ENCODE measurements at places on chromosomes 12 and 14. TPM values are rescaled to one million over a fixed set of nuclear protein-coding genes. Genes with fewer than 3 reads are reported as not detected.

GRCh38 chr12:57613427-57614109, 2.3 kb downstream of the ARHGEF25 start:
- H3K27ac ChIP-seq, result no peak overlapping the region
- H3K27me3 ChIP-seq, result peaks cover 10% of the 10 kb centered on the region
- no peaks in the 10 kb centered on the region for H3K36me3 ChIP-seq
- DNase-seq, result no peak
- H3K4me3 ChIP-seq, result no peak overlapping the region

The GYS2 gene
- total RNA-seq, result 0.23 TPM

The TMCC3 gene
- 2.8 TPM for total RNA-seq

GRCh38 chr14:34164162-34164864, 213.4 kb upstream of the EGLN3 start:
- no peak overlapping the region for H3K27ac ChIP-seq
- H3K4me3 ChIP-seq, result no peak overlapping the region
- H3K27me3 ChIP-seq, result peaks cover 2% of the 10 kb centered on the region
- no peak for DNase-seq

The SCNN1A gene
- 1.7 TPM for total RNA-seq

DNA sequence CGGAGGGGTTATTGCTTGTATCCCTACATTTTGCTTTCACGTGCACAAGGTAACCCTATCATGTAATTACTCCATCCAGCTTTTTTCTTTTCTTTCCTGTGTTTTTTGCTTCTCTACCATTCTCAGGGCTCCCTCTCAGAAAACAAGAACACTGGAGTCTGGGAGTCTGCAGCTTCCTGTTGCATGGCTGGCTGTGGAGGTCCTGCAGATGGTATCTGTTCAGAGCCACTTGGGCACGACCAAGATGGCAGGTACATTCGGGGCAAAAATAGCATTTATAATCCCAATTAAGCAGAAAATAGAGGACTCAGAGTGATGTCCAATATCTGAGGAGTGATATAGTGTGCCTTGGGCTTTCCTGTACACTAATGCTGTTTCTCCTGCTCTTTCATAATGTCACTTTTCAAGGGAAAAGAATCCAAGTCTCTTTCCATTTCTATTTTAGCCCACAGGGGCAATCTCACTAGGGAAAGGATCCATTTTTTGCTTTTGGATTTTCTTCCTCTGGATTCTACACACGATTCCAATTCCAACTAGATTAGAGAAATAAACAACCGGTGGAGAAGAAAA, 3.2 kb upstream of the NUMB start:
- no peak overlapping the region for H3K27ac ChIP-seq
- no peak for DNase-seq
- no peak overlapping the region for H3K4me3 ChIP-seq
- H3K4me1 ChIP-seq, result peaks cover 15% of the 10 kb centered on the region

DNA sequence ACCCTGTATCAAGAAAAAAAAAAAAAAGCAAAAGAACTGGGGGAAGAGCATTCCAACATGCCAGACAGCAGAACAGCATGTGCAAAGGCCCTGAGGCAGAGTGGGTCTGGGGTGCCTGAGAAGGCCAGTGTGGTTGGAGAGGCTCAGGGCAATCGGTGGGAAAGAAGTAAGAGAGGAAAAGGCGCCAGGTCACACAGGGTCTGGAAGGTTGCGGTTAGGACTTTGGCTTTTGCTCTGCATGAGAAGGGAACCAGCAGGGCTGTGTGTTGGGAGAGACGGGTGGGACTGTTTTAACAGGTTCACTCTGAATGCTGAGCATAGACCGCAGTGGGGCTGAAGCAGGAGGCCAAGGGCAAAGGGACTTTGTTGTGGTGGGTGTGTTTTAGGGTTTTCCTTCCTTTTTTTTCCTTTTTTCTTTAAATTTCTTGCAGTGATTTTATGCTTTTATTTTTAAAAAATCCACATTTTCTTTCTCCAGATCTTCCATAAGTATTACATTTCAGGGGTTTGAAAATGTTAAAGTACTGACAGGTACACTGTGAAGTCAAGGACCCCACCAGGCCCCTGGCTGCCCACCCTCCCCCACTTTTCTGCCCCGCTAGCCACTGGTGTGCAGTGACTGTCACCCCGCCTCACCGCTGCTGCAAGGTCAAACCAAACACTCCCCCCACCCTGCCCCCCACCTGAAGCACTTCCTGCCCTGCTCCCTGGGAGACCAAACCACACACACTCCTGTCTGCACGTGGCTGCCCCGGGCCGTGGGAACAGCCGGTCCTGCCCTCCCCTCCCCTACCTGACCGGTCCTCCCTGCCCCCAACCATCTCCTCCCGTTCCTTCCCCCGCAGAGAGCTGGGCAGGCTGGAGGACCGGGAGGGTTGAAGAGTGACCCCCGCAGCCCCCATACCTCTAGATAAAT, 30.0 kb downstream of the DTX1 start:
- H3K4me3 ChIP-seq, result peak overlapping the region; percentile 33
- H3K36me3 ChIP-seq, result peaks cover 3% of the 10 kb centered on the region
- peaks cover 43% of the 10 kb centered on the region for H3K4me1 ChIP-seq
- H3K27me3 ChIP-seq, result no peaks in the 10 kb centered on the region

The VAMP1 gene
- total RNA-seq, result 92.2 TPM

DNA sequence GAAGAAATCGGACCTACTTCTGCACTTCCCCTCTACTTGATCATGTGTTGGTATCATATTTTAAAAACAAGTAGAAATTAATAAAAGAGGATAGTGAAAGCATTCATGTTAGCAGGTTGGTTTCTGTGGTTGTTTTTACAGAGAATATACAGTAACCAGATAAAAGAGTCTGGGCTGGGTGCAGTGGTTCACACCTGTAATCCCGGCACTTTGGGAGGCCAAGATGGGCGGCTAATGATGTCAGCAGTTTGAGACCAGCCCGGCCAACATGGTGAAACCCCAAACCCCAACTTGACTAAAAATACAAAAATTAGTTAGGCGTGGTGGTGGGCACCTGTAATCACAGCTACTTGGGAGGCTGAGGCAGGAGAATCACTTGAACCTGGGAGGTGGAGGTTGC, 55.9 kb downstream of the LRP6 start:
- peak; percentile 8 for DNase-seq
- H3K27ac ChIP-seq, result no peak overlapping the region
- no peaks in the 10 kb centered on the region for H3K27me3 ChIP-seq

The PAPOLA gene
- total RNA-seq, result 207 TPM

DNA sequence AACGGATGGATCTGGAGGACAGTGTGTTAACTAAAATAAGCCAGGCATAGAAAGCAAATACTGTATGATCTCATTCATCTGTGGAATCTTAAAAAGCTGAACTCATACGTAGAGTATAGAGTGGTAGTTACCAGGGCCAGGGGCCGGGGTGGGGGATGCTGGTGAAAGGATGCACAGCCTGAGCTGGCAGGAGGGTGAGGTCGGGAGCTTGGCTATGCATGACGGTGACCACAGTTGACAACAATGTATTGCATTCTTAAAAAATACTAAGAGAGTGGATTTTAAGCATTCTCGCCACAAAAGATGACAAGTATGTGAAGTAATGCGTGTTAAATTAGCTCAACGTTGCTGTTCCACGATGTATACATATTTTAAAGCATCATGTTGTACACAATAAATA, 351.3 kb downstream of the TMEM121 start:
- H3K36me3 ChIP-seq, result no peaks in the 10 kb centered on the region
- no peak overlapping the region for H3K4me3 ChIP-seq
- DNase-seq, result no peak
- no peak overlapping the region for H3K27ac ChIP-seq

DNA sequence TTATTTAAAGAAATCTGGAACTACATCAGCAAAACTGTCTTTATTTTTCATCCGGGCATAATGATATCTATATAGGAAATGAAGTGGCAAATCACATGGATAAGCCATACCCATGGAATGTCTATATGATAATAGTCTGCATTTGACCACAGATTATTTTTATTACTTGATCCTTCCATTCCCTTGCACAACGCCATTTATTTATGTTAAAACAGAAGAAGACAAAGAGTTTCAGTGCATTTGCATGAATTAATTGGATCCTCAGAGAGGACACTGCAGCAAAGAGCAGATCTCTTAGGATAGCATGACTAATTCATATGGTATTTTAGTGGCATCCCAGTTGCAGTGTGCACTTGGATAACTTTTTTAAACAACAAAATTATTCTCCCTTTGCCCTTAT, 345.0 kb downstream of the CCDC91 start:
- DNase-seq, result no peak
- no peak overlapping the region for H3K27ac ChIP-seq
- H3K27me3 ChIP-seq, result no peaks in the 10 kb centered on the region
- no peak overlapping the region for H3K4me3 ChIP-seq

- H3K27me3 ChIP-seq, result no peaks in the 10 kb centered on the region
- no peak for DNase-seq
- no peaks in the 10 kb centered on the region for H3K36me3 ChIP-seq
Measured at GRCh38 chr12:45223868-45224267, 8.0 kb downstream of the ANO6 start.

GRCh38 chr12:58932806-58933681, 12.7 kb upstream of the LRIG3 start:
- no peaks in the 10 kb centered on the region for H3K36me3 ChIP-seq
- H3K27ac ChIP-seq, result no peak overlapping the region
- no peak for DNase-seq
- no peaks in the 10 kb centered on the region for H3K27me3 ChIP-seq
- H3K4me1 ChIP-seq, result no peaks in the 10 kb centered on the region
- H3K4me3 ChIP-seq, result no peak overlapping the region

The KCNC2 gene
- not detected for total RNA-seq

DNA sequence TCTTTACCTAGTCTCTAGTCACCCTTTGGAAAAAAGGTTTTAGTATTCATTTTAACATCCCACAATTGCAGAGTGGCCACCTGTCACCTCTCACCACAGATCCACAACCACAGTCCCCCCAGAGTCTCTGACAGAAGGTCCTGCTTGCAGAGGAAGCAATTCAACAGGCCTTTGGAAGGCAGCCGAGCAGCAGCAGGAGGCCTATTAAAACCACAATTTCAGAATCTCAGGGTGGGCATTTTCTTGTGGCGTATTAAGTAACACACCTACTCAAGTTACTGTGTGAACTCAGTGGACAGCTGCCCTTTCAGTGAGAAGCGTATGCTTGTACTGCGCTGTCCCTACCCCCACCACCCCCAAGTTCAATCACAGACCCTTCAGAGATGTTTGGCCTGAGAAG, 234.0 kb upstream of the HMGA2 start:
- H3K4me3 ChIP-seq, result no peak overlapping the region
- H3K27ac ChIP-seq, result no peak overlapping the region
- H3K27me3 ChIP-seq, result no peaks in the 10 kb centered on the region
- no peaks in the 10 kb centered on the region for H3K4me1 ChIP-seq
- H3K36me3 ChIP-seq, result no peaks in the 10 kb centered on the region

DNA sequence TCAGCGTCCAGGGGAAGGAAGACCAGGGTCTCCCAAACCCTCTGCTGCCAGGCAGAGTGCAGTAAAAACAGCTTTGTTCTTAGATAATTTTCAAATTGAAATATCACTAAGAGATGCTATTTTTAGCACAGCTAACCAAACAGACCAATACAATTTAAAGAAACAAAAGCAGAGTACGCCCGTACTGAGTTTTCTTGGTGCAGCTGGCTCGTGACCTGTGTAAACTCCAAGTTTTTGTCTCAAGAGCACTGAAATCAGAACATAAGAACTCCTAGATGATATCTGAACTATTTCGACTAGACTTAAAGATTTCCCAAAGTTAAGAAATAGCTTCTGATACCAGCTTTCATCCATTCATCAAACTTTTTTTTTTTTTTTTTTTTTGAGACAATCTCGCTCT, 10.3 kb downstream of the ARF3 start:
- peaks cover 14% of the 10 kb centered on the region for H3K36me3 ChIP-seq
- no peak for DNase-seq
- H3K27ac ChIP-seq, result no peak overlapping the region

DNA sequence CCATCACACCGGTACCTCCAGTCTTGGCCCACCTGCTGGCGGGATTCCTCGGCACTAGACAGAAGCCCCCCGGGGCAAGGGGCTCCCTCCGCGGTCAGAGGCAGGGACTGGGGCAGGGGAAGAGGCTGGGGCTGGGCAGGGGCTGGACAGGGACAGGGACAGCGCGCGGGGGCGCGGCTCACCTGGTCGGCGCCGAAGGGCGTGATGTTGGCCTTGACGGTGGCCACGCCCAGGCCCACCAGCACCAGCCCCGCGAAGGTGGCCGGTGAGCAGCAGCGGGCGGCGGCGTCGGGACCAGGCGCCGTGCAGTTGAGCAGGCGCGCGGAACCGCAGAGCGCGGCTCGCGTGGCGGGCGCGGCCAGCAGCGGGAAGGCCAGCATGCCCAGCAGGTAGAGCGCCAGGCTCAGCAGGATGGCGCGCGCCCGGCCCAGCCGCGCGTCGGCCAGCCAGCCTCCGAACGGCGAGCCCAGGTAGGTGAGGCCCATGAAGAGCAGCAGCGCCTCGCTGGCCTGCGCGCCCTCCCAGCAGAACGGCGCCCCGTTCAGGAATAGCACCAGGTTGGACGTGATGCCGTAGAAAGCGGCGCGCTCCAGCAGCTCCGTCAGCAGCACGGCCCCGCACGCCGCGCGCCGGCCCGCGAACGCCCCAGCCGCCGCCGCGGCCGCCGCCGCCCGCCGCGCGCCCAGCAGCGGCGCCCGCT, 392 bp downstream of the SLC15A4 start:
- peaks cover 7% of the 10 kb centered on the region for H3K27me3 ChIP-seq
- no peak for DNase-seq

GRCh38 chr14:97457575-97458085, 660.4 kb downstream of the VRK1 start:
- peak overlapping the region; percentile 92 for H3K27ac ChIP-seq
- no peaks in the 10 kb centered on the region for H3K36me3 ChIP-seq
- no peaks in the 10 kb centered on the region for H3K27me3 ChIP-seq

The TMEM63C gene
- total RNA-seq, result 0.79 TPM

DNA sequence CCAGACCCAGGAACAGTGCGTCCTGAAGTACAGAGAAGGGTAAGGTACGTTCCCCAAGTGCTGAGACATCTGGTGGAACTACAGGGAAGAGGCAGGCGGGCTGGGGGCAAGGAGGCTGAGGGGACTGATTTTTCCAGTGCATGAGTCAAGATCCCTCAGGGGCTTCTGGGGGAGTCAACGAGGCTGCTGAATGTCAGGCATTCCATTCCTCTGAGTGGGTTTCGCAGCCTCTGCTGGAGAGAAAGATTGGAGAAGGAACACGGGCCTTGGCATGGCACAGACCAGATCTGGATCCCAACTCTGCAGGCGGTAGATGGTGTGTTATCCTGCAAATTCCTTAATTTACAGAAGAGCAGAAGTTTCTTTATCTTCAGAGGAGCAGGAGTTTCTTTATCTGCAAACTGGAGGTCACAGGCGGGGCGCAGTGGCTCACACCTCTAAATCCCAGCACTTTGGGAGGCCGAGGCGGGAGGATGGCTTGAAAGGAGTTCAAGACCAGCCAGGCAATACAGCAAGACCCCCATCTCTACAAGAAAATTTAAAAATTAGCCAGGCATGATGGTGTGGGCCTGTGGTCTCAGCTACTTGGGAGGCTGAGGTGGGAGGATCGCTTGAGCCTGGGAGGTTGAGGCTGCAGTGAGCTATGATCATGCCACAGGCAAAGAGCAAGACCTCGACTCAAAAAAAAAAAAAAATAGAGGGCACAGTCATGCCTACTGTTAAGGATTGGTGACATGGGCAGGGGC, 132.6 kb upstream of the MAP1LC3B2 start:
- H3K4me1 ChIP-seq, result no peaks in the 10 kb centered on the region
- no peak overlapping the region for H3K27ac ChIP-seq
- H3K4me3 ChIP-seq, result no peak overlapping the region
- H3K36me3 ChIP-seq, result no peaks in the 10 kb centered on the region
- no peak for DNase-seq

GRCh38 chr14:23354990-23355389, 2.3 kb upstream of the SLC22A17 start:
- H3K27ac ChIP-seq, result no peak overlapping the region
- peaks cover 47% of the 10 kb centered on the region for H3K27me3 ChIP-seq
- H3K36me3 ChIP-seq, result no peaks in the 10 kb centered on the region

- no peaks in the 10 kb centered on the region for H3K4me1 ChIP-seq
- no peaks in the 10 kb centered on the region for H3K27me3 ChIP-seq
- peaks cover 3% of the 10 kb centered on the region for H3K36me3 ChIP-seq
- DNase-seq, result no peak
Measured at GRCh38 chr14:56630707-56631106, 51.1 kb downstream of the TMEM260 start.

The DUSP16 gene
- total RNA-seq, result 55.8 TPM
